ENCODE measurements at places on chromosomes 1 and 21. TPM values are rescaled to one million over a fixed set of nuclear protein-coding genes. Genes with fewer than 3 reads are reported as not detected.

DNA sequence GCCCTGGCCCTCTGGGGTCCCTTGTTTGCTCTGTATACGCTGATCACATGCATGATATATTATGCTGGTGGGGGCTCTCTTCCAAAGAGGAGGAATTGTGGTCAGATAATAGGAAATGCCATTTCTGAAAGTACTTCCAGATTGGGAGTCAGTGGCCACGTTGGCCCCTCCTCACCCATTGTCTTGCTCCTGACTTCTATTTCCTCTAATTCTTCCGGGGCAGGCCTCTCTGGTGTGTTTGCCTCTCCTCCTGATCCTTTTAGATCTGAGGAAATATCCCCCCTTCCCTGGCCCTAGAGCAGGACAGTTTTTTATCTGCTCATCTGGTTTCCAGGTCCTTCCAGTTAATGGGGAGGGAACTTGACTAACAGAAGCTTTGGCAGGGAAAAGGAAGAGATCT, 2.9 kb downstream of the VANGL2 start:
- DNase-seq: no peak

GRCh38 chr1:30878016-30878415, 30.5 kb downstream of the SDC3 start:
- no peak for DNase-seq

The TOR1AIP1 gene
- 83.3 TPM for total RNA-seq

The CD164L2 gene
- total RNA-seq: not detected

The PLA2G2D gene
- total RNA-seq: not detected

Data from umbilical cord (tissue), 2 donors.